ENCODE measurements at places on chromosomes 11 and 22.

DNA sequence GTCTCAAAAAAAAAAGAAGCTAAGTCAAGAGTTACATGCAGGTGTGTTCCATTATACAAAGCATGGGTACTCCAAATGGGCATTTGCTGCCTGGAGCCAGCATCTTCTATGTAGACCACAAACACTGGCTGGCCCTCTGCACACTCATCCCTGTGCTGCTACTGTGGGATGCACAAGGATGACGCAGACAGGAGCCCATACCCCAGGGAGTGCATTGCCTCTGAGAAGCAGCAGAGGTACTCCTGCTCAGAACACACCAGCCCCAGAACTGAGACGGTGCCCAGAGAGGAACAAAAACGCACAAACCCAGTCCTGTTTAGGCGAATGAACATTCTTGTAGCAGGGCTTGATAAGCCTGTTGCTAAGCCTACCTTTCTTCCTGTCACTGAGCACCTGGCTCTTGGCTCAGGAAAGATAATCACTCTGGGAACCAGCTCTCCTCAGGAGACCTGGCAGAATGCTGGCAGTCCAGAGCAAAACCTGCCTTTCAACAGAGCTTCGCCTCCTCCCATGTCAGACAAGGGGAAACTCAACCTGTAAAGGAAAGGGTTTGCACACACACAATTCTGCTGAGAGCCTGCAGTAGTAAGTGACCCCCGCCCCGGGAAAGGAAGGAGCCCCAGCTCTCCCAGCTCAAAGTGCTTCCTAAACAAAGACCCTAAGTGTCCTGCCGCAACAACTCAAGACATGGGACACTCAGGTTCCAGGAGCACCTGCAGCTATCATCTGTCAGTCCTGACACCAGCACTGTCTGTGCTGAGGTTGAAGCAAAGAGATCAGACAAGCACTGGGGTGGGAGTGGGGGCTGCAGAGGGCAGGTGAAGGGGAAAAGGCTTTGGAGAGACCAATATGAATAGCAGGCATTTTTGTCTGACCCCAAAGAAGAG lies 145.7 kb downstream of the TENM4 start:
- no peak for DNase-seq

- DNase-seq = peak; percentile 77
These were observed 626 bp upstream of the TBX10 start for GRCh38 chr11:67640021-67640757.

DNA sequence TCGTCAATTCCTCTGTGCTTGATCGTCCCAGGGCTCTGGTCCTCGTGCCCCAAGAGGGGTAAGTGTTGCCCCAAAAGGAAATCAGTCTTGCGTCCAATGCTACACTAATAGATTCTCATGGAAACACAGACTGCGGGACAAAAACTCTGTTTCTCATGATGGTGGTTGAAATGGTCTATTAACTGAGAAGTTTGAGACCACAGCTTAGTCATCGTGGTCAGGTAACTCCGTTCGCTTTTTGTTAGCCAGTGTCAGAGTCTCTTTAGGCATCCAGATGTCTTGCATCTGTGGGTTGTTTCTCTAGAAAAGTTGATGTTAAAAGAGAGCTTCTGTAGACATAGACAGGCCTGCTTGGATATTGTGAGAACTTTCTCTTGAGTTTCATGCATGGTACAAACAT lies 104.6 kb upstream of the SORL1-AS1 start:
- DNase-seq = no peak

DNA sequence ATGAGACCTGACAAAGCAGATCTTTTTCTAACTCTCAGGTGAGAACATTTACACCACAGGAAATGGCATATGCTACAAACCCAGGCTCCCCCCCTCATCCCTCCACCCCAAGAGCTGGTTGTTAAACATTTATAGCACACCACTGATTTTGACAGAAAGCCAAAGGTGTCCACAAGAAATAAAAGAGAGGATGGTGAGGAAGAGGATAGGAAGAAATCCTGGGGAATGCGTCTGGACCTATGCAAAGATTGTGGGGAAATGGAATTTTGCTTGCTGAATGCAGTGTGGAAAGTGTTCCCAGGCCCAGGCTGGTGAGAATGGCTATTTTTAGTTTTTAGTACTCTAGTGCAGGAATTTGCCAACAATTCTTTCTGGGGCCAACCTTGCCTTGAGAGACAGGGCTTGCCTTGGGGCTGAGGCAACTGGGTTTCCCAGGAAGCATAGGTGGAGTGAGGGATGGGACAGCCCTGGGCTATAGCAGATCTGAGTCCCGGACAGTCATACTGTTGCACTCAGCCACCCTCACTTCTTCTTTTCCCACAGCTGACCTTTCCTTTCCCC lies 163.9 kb downstream of the ADAMTS15 start:
- DNase-seq = peak; percentile 28

- DNase-seq = peak; percentile 72
These were observed 23.9 kb upstream of the LYVE1 start for GRCh38 chr11:10592331-10592730.

GRCh38 chr11:63872800-63873197 lies 33.9 kb downstream of the MARK2 start:
- DNase-seq = no peak

DNA sequence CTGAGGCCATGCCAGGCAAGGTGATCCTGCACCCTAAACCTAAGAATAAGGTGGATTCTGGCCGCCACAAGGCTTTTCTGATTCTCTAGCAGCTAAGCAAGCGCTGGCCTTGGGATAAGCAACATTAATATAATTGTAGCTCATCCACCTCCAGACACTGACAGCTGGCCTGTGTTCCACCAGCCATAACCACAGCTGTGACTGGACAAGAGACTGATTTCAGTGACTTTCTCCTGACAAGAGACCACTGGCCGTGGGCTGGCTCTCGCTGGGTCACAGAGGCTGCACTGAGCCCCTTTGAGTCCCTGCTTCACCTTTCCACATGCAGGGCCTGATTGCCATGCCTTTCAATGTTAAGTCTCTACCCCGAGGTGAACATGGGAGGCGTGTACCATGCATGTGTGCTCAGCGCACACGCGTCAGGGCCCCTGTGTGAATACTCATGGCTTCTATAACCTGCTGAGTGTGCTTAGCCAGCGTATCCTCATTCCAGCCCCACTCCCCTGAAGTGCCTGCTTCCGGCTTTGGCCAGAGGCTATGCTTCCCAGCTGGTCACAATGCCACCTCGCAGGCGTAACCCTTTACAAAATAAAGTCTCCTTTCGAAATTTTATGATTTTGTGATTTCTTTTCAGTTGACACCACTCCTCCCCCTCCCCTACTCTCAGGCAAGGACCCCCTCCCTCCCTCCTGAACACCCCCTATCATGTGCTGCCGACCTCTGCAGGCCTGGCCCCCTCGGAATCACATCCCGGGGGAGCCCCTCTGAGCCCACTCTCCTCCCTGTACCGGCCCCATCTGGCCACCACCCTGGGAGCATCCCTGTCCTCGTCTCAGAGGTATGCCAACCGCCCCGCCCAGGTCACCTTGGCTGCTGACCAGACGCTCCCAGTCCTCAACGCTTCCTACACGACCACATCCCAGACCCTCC lies 128.1 kb downstream of the CTTN start:
- DNase-seq = no peak

Data from suppressor macrophage treated with lipopolysaccharide for 1 hour (primary cell).